T-helper 2 cell (primary cell): ENCODE measurements at places on chromosomes 5 and 9.

DNA sequence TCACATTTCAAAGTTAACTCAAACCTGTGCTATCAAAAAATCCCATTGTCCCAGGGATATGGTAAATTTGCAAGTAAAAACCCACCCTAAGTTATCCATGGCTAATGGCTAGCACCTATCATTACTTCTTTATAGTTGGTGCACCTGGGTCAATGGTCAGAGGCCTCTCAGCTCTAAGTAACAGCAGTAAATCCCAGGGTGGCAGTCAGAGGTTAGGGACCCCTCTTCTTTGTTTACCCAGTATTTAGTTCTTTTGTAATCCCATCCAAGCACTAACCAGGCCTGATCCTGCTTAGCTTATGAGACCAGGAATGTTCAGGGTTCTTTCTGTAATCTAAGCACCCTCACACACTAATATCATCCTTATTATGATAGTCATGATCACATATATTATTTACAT is 52.1 kb upstream of the WWC1 start:
- DNase-seq, result no peak

DNA sequence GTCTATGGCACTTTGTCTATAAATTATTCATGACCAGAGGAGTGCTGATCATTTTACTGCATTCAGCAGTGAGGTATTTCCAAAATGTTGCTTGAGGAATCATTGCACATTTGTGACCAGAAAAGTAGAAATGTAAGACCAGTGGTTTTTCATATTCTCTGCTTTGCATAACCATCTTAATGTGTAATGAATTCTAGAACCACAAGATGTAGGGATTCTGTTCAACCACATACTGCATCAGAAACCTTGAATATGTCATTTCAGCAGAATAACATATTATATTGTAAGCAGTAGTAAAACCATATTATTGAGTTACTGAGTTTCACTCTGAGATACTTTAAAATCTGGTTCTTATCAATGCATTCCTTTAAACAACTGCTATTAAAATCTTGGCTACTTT is 1243.4 kb downstream of the MAT2B start:
- DNase-seq, result no peak

- no peak for DNase-seq
Observed at GRCh38 chr5:7493622-7494021, 97.7 kb downstream of the ADCY2 start.

DNA sequence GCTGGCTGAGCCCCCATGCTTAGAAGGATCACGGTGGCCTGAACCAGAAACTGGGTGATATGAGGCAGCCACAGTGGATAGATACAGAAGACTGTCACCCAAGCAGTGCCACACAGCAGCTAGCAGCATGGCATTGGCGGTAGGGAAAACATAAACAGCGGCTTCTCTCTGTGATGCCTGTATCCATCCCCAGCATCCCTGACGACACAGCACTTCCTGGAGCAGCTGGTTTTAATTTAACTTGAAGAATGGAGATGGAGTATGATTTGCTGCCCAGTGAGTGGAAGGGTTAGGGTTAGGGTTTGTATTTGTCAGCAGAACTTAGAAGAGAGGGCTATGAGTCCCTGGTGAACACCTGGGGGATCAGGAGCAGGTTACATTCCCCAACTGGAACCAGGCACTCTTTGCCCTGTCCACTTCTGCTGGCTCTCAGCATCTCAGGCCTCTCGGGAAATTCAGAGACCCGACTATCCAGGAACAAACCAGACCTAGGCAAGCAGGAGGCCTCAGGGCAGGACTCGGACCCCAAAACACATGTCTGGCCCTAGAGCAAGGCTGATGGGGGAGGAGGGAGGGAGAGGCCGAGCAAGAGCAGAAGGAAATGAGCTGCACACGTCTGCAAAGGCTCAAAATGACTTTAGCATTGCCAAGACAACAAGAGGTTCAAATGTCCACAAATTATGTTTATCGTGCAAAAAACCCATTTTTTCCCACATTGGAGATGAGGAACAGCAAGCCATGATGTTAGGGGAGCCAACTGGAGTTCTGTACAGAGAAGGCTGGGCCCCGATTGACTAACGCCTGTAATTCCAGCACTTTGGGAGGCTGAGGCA is 6.5 kb upstream of the GGTA1 start:
- no peak for DNase-seq

DNA sequence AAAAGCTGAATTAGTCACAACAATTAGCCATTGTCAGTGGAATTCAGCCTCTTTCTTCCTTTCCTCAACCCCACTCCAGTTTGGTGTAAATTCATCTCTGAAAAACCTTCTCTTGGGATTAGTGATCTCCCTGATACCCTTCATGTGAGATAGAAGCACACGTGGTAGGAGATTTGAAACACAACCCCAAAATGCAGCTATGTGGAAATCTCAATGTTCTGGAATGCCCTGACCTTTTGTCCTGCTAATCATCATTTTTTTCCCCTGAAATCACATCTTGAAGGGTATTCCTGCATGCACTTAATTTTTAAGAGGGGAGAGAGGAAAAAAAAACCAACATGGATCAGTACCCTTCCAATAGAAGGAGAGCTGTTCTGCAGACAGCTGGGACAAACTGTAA is 612.6 kb downstream of the EBF1 start:
- DNase-seq, result no peak

GRCh38 chr5:136677217-136677616 is 311.9 kb upstream of the TRPC7 start:
- DNase-seq, result no peak

GRCh38 chr9:135561391-135562234 is at the start of gene PAEP:
TSS of gene PAEP (plus strand) at chr9:135561756.
- no peak for DNase-seq

DNA sequence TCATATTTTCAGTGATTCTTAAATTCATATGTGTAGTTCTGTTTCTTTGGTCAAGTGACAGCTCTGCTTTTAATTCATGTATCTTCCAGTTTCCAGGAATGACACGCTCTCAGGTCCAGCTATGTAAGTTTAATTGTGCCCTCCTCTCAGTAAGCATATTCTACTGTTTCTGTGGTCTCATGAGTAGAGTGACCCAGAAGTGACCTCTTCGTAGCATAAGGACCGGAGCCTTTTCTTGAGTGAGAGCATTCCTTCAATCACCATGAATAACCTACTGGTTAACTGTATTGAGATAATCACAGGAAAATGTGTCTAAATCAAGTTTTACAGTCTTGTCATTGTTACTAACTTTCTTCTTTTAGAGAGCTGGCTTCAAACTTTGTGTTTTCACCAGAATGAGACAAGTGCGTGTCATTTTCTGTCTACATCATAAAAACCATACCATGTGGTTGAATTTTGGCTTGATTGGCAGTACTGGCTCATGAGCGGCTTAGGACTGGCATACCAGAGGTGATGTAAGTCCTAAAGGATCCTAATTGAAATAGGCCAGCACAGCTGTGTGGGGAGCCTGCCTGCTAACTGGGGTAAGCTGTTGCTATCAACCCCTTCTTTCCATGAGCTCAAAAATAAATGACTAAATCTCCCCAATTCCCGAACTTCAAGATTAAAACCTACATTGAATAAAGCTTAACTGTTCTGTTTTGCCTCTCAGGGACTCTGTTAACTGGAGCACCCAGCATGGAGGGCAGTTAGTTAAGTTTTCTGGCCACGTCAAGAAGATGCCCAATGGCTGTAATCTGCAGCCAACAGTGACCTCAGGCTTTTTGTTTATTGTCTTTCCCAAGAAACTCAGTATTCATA is 4.8 kb downstream of the ADAMTSL1 start:
- DNase-seq, result no peak

- DNase-seq, result no peak
Observed at GRCh38 chr5:172280929-172281328, 2.6 kb downstream of the UBTD2 start.

DNA sequence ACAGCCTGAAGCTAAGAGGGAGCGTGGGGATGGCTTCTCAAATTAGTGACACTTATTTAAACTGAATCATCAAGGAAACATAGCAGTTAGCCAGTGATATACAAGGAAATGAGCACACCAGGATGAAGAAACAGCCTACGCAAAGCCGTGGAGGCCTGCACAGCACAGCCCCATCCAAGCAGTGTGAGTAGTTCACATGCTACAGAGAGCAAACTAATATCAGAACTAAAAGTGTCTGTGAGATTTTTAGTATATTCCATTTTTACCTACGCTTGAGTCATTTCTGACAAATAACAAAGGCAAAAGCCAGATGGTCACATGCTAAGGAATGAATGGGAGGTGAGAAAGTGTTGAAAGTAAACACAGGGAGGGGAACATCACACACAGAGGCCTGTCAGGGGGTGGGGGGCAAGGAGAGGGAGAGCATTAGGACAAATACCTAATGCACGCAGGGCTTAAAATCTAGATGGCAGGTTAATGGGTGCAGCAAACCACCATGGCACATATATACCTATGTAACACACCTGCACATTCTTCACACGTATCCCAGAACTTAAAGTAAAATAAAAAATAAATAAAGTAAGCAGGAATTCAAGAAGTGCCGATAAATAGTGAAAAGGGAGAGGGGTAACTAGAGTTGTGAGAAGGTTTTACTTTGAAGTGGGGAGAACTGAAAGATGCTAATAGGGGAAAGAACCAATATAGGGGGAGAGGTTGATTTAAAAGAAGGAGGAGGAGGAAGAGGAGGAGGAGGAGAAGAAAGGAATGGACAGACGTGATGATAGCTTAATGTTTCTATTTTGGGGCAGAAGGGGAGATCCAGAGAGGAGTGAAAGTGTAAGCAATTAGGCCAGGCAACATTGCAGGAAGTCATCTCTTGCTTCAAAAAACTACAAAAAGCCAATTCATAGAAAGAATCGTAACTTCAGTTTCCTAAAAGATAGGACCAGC is 100.9 kb upstream of the PTGER4 start:
- DNase-seq, result no peak

- DNase-seq, result no peak
Observed at GRCh38 chr5:159533197-159533596, 202.9 kb upstream of the IL12B start.

GRCh38 chr5:124182133-124182532 is 564.3 kb downstream of the ZNF608 start:
- DNase-seq, result no peak

- no peak for DNase-seq
Observed at GRCh38 chr5:37847978-37848425, 8.2 kb upstream of the GDNF start.

DNA sequence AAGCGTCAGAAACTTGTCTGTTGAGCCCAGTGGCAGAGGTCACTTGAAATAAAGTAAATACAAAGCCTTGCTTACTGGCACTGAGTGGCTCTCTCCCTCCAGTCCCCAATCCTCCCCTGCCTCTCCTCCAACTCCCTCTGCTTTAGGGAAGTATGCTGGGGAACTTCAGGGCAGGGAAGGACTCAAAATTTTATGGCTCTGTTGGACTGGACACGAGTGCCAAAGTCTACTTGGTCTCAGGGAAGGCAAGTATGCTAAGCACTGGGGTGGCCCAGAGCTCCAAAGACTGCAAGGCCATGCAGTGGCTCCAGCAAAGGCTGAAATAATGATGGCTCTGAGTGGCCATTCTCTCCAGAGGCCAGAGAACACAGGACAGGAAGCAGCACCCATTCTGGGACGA is 9.6 kb downstream of the PLGRKT start:
- DNase-seq, result no peak

- no peak for DNase-seq
Observed at GRCh38 chr5:149273950-149274349, 2.3 kb downstream of the AFAP1L1 start.

DNA sequence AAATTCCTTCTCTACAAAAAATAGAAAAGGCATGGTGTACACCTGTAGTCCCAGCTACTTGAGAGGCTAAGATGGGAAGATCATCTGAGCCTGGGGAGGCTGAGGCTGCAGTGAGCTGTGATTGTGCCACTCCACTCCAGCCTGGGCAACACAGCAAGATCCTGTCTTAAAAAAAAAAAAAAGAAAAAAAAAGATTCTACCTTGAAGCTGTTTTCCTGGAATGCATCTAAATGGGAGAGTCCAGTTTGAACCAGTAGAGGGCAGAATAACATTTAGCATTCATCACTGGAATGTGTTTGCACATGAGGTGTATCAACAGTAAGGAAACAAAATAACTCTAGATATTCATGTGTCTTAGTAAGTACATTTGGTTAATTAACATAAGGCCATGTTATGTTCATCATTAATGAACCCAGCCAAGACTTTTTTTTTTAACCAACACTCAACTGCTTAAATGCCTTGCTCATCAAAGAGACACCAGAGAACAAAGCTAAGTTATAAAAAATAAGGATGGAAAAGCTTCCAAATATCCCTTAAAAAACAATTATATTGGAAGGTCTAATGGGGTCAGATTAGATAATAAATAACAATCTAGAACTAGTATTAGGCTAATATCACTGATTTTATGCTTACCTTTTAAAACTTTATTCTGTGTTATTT is 16.1 kb downstream of the IFNE start:
- peak; percentile 38 for DNase-seq

DNA sequence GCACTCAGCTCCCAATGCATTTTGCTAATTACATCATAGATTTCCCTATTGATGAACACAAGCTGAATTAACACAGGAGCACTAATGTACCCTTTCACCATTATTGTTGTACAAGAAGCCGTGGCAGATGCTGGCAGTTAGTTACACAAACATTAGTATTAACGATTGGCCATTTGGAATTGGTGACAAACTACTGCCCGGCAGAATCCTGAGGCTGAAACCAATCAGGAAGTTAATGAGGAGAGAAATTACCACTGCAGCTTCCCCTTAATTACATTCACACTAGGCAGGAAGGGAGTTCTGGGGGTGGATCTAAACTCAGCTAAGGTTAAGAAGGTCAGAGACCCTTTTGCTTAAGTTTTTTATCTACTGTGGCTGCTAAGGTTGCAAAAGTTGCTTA is 9.6 kb upstream of the DMRT3 start:
- DNase-seq, result no peak

DNA sequence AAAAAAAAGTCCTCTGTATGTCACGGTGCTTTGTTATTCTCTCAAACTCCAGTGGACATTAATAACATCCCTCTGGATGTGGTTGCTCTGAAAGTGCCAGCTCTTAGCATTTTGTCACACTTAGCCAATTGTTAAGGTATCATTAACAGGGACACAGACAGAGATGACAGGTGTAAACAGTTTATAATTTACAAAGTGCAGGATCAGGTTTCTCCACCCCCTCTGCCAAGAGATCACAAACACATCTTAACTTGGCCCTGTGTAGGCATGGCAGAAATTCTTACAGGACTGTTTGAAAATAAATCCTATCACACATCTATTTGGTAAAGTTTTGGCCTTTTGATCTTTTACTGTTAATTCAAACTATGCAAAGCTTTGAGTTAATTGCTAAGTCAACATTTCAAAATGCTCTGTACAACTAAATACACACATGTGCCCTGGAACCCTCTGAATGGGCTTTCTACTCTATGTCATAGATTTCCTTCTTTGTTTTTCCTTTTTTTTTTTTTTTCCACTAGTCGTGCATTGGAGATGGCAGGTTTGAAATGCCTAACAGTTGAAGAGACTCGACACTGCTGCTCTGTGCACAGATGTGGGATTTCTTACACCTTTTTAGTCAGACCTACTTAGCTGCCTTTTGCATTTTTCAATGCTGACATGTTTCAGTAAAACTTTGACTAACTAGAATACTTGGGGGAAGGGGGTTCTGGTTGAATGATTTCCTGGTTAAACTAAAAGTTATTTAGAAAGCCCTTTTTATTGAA is 41.7 kb downstream of the SEMA6A start:
- no peak for DNase-seq

GRCh38 chr5:33241802-33242201 is 199.0 kb upstream of the TARS1 start:
- DNase-seq, result no peak

GRCh38 chr9:101718192-101718591 is 20.3 kb downstream of the GRIN3A start:
- DNase-seq, result no peak
